MG63 (cell line): ENCODE measurements at places on chromosomes 16 and 17. TPM values are rescaled to one million over a fixed set of nuclear protein-coding genes. Genes with fewer than 3 reads are reported as not detected.

DNA sequence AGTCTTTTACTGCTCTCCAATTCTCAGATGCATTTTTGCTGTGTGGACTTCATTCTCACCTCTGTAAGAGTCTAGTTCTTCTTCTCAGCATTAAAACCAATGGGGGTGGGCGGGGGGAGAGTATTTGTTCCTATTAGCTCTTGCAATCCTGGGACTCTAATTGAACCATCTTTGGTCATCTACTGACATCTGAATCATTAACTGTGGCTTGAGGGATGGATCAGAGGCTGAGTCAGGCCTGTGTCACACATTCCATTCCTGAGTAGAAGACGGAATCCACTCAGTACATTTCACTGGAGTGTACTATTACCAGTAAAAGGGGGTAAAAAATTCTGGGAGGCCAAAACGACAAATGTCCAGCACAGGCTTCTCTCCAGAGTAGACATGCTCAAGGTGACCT lies 12.8 kb upstream of the ZNF23 start:
- peak; percentile 54 for DNase-seq

- no peak for DNase-seq
Measured at GRCh38 chr16:54317101-54317611, 30.6 kb upstream of the IRX3 start.

- DNase-seq, result no peak
Measured at GRCh38 chr16:10661737-10662136, 33.0 kb downstream of the TEKT5 start.

CES5A gene
- total RNA-seq, result not detected in 2 replicates

GRCh38 chr17:44770166-44770925 lies 11.6 kb downstream of the ADAM11 start:
- DNase-seq, result no peak

OGFOD1 gene
- 217 and 688 TPM in 2 replicates for total RNA-seq

- no peak for DNase-seq
Measured at GRCh38 chr17:47879028-47879585, 16.9 kb upstream of the SP2 start.

DNA sequence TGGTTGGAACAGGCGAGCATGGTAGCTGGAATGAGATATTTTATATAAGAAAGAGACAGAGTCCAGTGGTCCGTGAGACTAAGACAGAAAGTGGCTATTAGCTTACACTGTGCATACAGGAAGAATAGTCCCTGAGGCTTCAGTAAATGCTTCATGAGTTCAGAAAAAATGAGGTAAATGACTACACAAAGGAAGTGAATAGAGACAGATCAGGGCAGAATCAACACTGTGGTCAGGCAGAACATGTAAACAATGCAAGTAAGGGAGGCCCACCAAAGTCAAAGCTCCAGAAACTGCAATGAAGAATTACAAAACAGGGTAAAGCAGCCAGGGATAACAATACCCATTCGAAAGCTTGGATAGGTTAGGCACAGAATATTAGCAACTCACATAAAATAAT lies 4.8 kb downstream of the ABCA10 start:
- no peak for DNase-seq

DNA sequence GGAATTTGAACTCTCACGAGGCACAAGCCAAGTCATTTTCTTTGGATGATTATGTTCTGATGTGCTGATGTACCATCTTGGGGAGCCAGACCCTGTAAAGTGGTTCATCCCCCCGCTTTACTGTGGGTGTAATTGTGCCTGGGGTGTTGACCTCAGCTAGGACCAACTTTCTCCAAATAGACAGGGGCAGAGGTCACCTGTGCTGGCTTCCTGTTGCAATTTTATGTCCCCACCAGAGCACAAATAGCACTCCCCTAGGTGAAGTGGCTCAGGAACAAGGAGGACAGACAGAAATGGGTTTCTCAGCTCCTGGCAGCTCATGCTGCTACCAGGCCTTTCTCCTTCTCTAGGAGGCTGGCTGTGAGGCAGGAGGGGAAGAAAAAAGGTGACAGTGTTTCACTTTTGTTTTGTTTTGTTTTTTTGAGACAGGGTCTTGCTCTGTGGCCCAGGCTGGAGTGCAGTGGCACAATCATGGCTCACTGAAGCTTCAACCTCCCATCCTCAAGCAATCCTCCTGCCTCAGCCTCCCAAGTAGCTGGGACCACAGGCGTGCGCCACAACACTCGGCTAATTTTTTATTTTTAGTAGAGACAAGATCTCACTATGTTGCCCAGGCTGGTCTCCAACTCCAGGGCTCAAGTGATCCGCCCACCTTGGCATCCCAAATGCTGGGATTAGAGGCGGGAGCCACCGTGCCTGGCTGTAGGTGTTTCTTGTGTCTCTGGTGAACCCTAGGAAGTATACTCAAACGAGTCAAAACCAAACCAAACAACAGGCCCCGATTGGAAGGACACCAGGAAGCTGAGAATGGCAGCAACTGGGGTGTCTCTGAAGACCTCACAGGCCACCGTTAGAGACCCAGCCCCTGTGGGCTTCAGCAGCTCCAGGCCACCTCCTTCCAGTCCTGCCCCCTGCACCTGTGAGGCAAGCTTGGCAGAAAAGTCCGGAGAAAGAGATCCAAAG lies 32.5 kb upstream of the WFIKKN2 start:
- DNase-seq, result no peak

CHST6 gene
- not detected in 2 replicates for total RNA-seq

ZNF624 gene
- total RNA-seq, result 1.9 and 2.8 TPM in 2 replicates

ELP5 gene
- 24.1 and 36.4 TPM in 2 replicates for total RNA-seq

- no peak for DNase-seq
Measured at GRCh38 chr17:74342224-74342623, 16.2 kb downstream of the KIF19 start.

DNA sequence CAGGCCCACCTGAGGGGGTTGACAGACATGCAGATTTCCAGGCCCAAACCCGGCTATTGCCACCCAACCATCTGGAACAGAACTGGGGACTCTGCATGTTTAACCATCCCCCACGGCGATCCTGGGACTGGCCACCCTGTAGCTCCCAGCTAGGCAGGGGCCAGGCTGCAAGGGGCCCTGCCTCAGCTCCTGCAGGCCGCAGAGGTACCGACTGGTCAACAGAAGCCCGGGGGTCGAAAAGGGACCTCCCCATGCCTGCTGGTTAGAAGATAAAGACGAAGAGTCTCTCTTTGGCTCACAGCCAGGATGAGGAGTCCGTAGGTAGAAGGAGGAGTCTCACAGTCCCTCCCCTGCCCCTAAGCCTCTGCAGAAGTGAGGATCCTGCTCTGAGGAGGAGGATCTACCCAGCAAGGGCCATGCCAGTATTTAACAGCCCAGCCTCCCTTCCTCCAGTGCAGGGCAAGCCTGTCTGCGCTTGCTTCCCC lies 223.4 kb upstream of the TNRC6C start:
- peak; percentile 7 for DNase-seq
